B cell (primary cell): ENCODE measurements at places on chromosomes 4 and X. TPM values are rescaled to one million over a fixed set of nuclear protein-coding genes. Genes with fewer than 3 reads are reported as not detected.

DNA sequence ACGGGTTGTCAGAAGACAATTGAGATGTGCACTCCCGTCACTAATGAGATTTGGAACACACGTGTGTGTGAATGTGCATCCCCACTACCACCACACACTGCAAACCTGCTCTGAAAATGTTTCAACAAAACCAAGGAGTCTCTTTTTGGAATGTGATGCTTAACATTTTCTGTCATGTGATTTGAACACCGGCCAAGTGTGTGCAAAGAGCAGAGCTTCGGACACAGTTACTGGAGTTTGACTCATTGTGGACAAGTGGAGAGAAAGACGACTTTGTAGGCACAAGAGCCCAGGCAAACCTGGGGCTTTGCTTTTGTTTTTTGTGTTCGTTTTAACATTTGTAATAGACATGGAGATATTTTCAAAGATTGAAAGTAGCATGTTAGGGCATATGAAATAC, 49.2 kb downstream of the CCKAR start:
- DNase-seq: no peak

Gene MAPK10
- 0.03 and 0.10 TPM in 2 replicates for polyA plus RNA-seq

DNA sequence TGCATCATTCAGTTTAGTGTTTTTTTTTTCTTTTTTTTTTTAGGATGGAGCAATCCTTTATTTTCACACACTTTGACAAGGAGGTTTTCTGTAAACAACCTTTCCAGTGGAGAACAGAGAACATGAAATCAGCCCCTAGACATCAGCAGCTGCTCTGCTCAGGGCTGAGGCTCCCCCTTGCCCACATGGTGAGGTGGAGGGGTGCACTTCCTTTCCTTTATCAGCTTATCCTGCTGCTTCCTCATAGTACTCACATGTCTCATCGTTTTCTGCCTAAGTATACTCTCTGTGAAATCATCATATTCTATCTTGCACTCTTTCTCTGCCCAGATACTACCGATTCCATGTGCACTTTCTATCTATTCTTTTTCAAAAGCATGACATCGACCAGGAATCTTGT, 47.6 kb upstream of the PRSS12 start:
- no peak for DNase-seq

DNA sequence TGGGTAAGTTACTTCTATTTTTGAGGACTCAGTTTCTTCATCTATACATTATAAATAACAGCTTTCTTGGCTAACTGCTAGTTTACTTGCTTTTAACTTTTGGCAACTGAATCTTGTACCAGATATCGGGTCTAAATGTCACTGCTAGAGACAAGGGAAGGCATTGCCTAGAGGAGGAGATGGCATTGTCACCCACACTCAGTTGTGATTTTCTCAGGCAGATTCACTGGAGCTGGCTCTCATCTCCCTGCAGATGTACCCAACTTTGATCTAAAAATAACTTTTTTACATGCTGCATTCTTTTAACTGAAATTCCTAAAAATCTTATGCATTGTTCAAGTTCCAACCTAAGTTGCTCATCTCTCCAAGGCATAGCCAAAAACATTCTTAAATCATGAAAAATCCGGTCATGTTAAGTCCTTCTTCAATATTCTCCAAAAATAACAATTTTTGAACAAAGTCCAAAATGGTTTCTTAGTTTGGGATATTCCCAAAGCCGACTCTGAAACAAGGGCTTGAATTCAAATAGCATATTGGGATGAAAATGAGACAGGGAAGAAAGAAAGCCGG, 469.0 kb upstream of the BOD1L1 start:
- no peak for DNase-seq

DNA sequence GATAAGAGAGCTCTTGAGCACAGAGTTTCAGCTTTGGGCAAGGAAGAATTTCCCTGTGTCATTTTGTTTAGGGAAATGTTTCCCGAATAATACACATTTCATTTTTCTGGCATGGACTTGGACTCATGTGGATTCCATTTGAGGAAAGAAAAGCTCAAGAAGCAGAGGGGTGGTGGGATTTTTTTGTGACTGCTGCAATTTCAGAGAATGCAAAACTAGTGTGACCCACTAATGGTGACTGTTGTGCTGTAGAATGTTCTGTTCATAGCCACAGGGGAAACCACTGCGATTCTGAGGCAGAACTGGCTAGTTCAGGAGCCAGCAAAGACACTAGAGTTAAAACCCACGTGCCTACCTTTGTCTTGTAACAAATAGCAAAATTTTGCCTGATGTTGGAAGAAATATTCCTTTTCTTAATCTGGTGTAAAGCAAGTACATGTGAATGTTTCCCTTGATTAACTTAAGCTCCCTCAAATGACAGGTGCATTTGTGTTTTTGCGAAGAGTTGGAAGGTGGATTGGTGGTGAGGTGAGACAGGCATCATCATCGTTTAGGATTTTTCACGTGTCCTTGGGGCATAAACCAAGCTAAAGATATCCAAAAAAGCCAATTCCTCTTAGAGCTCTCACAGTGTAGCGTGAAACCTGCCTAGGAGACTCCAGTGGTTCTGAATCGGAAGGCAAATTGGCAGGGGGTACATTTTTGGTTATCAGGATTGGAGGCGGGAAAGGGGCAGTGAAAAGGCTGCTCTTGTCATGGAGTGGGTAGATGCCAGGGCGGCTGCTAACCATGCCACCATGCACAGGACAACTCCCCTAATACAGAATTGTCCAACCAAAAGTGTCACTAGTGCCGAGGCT, 38.0 kb upstream of the FAM9C start:
- peak; percentile 18 for DNase-seq

DNA sequence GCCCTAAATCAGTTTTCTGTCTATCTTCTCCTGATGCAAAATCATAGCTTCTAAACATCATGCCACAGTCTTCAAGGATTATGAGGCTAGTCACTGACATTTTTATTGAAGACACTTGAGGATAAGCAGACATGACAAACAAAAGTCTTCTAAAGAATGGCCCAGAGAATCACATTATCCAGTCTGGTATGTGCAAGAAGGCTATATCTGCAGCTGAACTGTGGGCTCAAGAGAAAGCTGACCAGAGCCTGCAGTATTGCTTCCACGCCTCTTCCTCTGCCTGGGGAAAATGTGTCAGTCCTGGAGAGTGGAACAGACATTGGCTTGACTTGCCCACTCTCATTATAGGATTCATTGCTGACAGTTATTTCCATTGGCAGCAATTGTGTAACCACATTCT, 553.5 kb downstream of the SPOCK3 start:
- no peak for DNase-seq

DNA sequence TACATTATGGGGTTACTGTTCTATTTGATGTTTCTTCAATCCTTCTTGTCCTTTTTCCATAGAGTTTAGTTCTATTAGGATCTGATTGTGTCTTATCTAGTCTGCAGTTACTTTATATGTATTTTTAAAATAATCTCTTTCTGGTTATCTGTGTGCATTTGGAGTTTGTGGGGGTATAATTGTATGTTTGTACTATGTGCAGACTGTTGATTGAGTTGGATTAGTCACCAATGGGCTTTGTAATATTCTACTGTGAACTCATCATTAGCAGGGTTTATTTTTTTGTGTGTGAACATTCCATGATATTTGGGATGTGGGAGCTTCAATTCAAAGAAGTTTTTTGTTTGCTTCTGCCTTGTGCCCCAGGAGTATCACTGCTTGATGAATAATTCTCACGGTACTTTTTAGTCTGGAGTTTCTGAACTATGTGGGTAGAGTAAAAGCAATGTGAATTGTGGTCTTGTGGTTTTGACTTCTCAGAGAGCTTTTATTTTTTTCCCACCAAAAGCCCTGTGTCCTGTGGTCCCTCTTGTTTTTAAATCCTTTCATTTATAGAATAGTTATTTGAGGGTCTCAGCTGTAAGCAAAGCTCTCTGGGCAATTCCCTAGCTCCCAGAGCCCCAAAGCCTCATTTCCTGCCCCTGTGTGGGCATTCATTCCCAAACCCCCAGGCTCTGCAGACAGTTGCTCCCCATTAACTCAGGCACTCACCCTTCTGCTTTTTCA, 127.8 kb downstream of the PHKA2 start:
- DNase-seq: no peak

Gene MTMR8
- polyA plus RNA-seq: 0.99 and 1.8 TPM in 2 replicates

Gene GAB3
- polyA plus RNA-seq: 13.2 and 15.5 TPM in 2 replicates

DNA sequence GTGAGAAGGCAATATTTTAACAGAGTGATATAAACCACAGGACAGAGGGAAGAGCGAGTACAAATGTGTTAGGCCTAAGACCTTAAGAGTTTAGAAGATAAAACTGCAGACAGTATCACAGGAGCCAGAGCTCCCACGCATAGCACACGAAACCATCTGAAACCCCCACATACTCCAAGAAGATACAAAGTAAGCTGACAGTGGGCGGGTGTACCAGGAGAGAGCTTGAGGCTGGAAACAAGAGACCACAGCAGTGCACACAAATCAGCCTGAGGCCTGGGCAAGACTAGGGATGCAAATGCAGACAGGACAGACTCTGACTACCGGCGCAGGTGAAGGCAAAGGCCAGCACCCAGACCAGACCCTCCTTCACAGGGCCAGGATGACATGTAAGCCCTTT, 54.1 kb upstream of the ARHGAP24 start:
- DNase-seq: no peak

GRCh38 chr4:186104890-186105646, 564 bp downstream of the FAM149A start:
- DNase-seq: no peak

DNA sequence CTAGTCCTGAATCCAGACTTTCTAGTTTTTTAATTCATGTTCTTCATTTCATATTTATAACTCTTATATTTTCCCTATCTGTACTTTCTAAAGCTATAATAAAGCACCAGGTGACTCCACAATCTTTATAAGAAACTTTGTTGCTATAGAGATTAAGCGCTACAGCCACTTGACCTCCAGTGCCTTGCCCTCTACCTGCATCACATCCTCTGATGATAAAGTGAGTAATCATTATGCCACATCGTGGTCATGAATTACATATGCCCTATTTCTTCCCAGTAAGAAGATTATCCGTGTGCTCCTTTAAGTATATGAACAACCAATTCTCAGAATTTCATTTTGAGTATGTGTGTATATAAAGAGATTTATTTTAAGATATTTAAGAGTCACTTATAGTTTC, 6.8 kb upstream of the DYNLT3 start:
- DNase-seq: no peak

DNA sequence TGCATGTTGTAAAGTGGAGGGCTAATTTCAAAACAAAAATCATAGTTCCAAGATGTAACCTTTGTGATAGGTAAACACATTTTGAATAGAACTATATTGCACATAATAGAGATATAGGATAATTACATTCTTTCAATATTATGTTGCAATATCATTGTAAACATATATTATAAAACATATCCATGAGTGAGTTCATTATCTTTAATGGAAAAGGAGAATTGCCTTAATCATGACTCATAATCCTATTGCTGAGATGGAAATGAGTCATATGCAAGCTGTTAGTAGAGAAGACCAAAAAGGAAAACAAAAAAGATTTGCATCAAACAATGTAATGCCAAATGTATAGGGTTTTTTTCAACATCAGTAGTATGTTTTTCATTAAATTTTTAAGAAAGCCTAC, 73.7 kb upstream of the WDR44 start:
- DNase-seq: no peak

Gene KCND1
- polyA plus RNA-seq: 2.2 and 4.3 TPM in 2 replicates

DNA sequence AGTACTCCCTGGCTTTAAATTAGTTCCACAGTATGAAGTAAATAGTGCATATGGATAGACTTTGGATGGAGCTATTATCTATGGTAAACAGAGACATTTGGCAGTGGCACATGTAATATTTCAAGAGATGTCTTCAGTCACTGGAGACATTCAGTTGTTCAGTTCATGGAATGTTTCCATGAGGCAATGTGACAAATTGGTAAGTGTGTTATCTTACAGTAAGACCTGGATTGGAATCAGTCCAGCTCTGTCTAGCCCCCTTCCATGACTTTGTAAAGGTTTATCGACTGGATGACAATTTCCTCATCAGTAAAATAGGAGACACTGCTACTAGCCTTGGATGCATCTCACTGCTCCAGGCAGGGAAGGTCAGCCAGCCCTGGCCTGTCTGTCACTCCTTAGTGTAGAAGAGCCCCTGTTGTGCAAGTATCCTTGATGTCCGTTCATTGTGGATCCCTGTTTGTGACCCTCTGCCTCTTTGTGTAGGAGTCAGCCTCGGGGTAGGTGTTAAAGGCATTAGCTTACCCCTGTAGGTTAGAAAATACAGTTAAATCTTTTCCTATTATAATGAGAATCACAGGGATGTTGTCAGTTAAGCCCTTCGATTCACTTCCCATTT, 335.9 kb downstream of the ANK2 start:
- no peak for DNase-seq

DNA sequence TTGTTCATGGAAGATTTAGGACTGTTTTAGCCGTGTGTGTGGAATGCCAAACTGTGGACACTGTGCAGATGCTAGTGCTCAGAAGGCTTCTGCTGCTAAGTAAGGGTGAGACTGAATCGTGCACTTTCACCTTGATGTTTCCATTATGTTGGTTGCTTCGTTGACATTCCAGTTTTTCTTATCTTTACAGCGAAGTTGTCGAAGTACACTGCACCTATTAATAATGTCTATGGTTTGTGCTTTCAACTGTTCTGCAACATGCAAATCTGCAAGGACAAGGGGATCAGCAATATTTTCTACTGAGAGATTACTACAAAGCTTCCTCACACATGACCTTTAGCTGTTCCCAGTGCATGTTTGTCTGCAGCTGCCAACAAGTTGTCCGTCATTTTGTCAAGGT, 67.7 kb downstream of the UGT2A3 start:
- no peak for DNase-seq

GRCh38 chr4:110618581-110619462, 4.1 kb downstream of the PITX2 start:
- DNase-seq: no peak

Gene POLR2B
- polyA plus RNA-seq: 37.5 and 48.8 TPM in 2 replicates

DNA sequence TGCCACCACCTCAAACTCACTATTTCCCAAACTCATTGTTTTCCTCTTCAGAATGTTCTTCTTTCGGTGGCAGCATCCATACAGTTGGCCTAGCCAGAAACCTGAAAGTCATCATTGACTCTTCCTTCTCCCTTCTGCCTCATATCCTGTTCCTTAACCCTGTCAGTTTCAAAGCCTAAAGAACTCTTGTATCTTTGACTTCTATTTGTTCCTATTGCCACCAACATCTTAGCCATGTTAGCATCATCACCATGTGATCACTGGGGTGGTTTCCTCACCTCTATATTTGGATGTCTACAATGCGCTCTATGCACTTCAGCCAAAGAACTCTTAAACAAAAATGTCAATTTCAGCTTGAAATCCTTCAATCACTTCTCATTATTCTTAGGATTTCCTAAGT, 29.0 kb downstream of the DDX60L start:
- DNase-seq: no peak

Gene SMIM10
- polyA plus RNA-seq: 0.36 and 0.52 TPM in 2 replicates

Gene LANCL3
- 0.04 and 0.06 TPM in 2 replicates for polyA plus RNA-seq

- no peak for DNase-seq
Measured at GRCh38 chr4:107248571-107248970, 212.5 kb upstream of the DKK2 start.

DNA sequence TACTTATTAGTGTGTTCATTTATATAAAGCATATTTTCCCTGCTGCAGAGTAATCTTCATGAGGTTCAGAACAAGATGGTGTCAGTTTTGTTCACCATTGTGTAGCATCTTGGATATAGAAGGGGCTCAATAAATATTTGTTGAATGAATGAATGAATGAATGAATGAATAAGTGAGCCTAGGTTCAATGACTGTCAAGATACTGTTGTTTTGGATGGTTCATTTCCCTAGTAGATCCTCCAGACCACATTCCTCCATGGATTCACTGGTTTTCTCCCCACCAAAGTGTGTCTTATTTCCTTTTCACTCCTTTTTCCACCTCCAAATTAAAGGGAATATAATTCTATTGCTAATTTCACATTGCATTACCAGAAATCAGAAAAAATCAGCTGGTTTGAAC, 2.1 kb upstream of the OCIAD2 start:
- DNase-seq: no peak

Gene CENPI
- polyA plus RNA-seq: 0.19 and 0.28 TPM in 2 replicates
